RPMI7951 (cell line): ENCODE measurements at places on chromosomes 4 and X. TPM values are rescaled to one million over a fixed set of nuclear protein-coding genes. Genes with fewer than 3 reads are reported as not detected.

GRCh38 chr4:23746672-23747071 lies 143.2 kb downstream of the PPARGC1A start:
- no peak for DNase-seq

DNA sequence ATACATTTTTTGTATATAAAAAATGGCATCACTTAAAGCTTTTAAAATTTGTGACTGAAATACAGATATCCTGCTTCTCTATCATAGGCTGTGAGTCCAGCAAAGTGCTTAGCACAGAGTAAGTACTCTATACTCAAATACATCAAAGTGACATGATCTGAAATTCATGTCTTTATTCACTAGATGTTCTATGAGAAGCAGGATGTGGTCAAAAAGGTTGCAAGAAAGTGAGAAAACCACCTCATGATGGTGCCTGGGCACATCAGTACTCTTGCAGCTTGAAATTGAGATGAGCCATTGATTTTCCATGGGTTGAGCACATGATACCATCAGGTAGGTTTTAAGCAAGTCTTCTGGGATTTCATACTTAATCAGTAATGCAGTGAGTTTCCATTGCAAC lies 20.4 kb upstream of the SFRP2 start:
- no peak for DNase-seq

GRCh38 chr4:168131196-168131595 lies 38.9 kb downstream of the ANXA10 start:
- DNase-seq = no peak

- no peak for DNase-seq
Measured at GRCh38 chrX:94662689-94663088, 988.7 kb downstream of the FAM133A start.

DNA sequence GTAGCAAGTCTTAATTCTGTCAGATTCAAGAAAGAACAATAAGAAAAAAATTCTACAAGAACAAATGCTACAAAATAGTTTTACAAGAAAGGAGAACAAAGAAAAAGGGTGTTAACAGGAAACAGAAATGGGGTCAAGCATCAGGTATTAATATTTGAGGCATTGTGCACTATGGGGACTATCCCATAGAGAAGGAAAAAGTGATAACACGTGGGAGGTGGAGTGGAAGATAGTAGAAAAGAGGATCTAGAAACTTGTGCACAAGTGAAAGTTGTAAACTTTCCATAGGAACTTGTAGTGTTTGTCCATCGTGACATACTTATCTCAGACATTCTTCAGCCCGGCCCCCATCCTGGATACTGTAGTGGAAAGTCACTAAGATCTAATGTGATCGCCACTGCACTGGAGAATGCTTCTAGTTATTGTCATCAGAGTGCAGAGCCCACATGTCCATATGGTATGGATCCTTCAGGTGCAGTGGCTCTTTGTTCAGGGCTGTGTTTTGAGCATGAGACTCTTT lies 15.4 kb upstream of the NFXL1 start:
- no peak for DNase-seq

GRCh38 chrX:24282381-24283126 lies 31.3 kb downstream of the SUPT20HL2 start:
- DNase-seq = peak; percentile 19

- DNase-seq = peak; percentile 11
Measured at GRCh38 chr4:137531168-137531985, 917 bp downstream of the PCDH18 start.

DNA sequence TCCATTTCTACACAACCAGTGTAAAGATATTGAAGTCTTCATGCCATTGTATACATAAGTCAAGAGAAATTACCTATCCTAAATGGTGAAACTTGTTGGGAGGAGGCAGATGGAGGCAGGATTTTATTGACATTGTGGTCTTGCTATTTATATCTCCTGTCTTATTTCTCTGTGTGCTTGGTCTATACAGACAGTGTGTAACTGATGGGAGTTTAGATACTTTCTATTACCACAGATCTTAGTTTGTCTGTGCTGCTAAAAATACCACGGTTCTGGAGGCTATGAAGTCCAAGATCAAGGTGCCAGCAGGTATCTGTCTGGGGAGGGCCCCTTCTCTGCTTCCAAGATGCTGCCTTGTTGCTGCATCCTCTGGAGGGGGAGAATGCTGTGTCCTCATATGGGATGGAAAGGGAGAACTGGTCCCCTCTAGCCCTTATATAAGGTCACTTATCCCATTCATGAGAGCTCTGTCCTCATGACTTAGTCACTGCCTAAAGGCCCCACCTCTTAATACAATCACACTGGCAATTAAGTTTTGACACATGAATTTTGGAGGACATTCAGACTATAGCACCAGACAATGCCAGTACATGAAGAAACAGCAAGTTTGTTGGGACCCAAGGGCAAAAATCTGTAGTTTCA lies 62.4 kb downstream of the SYNPO2 start:
- DNase-seq = no peak

- peak; percentile 53 for DNase-seq
Measured at GRCh38 chrX:15903186-15903681, 48.6 kb upstream of the AP1S2 start.

GRCh38 chrX:13868591-13868990 lies 51.7 kb upstream of the GPM6B start:
- no peak for DNase-seq

DNA sequence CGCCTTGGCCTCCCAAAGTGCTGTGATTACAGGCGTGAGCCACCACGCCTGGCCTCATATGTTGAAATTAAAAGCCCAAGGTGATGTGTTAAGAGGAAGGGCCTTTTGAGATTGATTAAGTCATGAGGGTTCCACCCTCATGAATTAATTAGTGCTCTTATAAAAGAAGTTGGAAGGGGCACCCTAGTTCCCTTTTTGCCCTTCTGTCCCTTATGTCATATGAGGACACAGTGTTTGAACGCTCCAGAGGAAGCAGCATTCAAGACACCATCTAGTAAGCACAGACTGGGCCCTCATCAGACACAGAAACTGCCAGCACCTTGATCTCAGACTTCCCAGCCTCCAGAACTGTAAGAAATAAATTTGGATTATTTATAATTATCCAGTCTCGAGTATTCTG lies 5.1 kb upstream of the APLN start:
- no peak for DNase-seq

- peak; percentile 17 for DNase-seq
Measured at GRCh38 chrX:28787206-28787605, 200.0 kb downstream of the IL1RAPL1 start.

DNA sequence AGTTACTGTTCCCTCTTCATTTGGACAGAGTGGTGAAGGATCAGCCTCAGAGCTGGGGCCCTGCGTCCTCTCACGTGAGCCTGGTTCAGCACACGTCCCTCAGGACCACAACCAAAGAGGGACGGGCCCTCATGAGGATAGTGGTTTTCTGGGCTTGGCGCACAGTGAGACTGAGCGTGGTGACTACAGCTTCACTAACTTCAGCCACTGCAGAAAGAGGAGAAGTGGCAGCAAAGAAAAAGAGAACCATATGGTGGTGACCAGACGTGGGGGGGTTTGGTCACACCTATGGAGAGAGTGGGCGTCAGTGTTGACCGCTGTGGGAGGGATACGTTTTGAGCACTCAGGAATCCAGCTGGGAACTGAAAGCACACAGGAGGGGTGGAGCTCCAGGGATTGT lies 21.8 kb upstream of the TNIP3 start:
- no peak for DNase-seq

GRCh38 chrX:117854806-117855205 lies 261.8 kb downstream of the KLHL13 start:
- DNase-seq = no peak

DNA sequence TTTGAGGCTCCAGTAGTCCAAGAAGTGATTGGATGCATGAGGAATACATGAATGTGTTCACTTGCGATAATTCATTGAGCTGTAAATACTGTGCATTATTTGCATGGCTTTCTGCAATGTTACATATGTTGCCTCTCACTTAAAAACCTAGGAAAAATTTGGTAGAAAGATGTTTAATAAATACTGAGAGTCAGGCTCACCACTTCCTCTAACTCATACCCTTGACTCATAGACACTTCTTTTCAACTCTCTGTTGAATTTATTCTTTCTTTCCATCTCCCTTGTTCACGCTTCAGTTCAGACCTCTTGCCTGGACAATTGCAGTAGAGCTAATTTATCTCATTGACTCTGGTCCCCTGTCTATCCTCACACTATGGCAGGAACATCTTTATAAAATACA lies 35.8 kb upstream of the LEF1 start:
- peak; percentile 26 for DNase-seq

The ADGRG2 gene
- not detected in 2 replicates for total RNA-seq

The DCAF12L2 gene
- total RNA-seq = not detected in 2 replicates

The EDNRA gene
- total RNA-seq = 0.36 and 0.39 TPM in 2 replicates

The MAMLD1 gene
- total RNA-seq = 3.4 and 5.2 TPM in 2 replicates

The RBM47 gene
- total RNA-seq = 7.0 and 8.5 TPM in 2 replicates

The FSTL5 gene
- 13.2 and 16.3 TPM in 2 replicates for total RNA-seq

The CSAG2 gene
- total RNA-seq = 1.1 and 3.4 TPM in 2 replicates

The DOCK11 gene
- 19.5 and 26.3 TPM in 2 replicates for total RNA-seq

The ALAS2 gene
- total RNA-seq = not detected in 2 replicates

The CENPI gene
- 27.9 and 32.8 TPM in 2 replicates for total RNA-seq

The TRIML1 gene
- total RNA-seq = not detected in 2 replicates

The SSX1 gene
- total RNA-seq = 0.49 and 2.0 TPM in 2 replicates

The SYTL5 gene
- total RNA-seq = 4.2 and 4.3 TPM in 2 replicates
